ENCODE measurements at places on chromosomes 2 and 18. TPM values are rescaled to one million over a fixed set of nuclear protein-coding genes. Genes with fewer than 3 reads are reported as not detected.

- DNase-seq, result no peak
Observed at GRCh38 chr2:133943108-133943507, 310.8 kb upstream of the MGAT5 start.

GRCh38 chr18:24075767-24076597 lies 61.4 kb downstream of the TTC39C start:
- DNase-seq, result peak; percentile 59

DNA sequence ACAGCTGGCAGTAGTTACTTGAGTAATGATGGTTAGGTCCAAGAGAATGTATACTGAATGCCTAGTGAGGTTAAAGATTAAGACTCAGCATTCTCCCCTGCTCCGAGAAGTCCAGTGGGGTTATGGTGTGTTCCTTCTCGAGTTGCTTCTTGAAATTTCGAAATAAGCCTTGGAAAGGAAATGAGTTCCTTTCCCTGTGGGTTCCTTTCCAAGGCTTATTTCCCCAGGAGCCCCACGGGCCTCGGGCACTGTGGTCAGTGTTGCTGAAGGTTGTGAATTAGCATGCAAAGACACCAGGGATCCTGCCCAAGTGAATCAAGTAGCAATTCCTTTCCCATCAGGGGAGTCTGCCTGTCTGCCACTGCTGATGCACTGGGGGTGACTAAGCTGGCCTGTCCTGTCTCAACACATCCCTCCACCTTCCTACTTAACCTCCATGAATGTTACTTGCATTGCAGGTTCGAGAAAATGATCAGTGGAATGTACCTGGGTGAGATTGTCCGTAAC lies 53.6 kb downstream of the HK2 start:
- DNase-seq, result no peak

DNA sequence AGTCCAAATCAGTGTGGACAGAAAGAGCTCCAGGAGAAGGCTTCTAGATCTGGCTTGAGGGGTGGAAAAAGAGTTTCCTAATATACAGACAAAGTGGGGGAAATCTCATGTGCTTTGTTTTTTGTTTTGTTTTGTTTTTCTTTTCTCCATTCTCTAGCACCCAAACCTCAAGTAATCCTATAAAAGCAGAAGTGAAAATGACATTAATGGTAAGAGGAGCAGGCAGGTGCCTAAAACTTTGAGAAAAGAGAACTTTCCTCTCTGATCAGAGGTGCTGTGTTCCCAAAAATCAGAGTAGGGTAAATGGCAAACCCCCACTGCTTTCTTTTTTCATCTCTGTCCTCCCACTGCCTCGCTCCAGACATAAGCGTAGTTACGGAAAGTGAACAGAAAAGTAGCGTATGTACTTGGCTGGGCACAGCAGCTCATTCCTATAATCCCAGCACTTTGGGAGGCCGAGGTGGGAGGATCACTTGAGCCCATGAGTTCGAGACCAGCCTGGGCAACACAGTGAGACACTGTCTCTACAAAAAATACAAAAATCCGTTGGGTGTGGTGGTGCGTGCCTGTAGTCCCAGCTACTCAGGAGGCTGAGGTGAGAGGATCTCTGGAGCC lies 77.8 kb downstream of the FAM161A start:
- no peak for DNase-seq

- DNase-seq, result no peak
Observed at GRCh38 chr2:74707837-74708236, 53.8 kb downstream of the SEMA4F start.

- DNase-seq, result no peak
Observed at GRCh38 chr2:109311771-109312170, 182.8 kb downstream of the SH3RF3 start.

The SERPINB10 gene
- total RNA-seq, result not detected

The SAG gene
- not detected for total RNA-seq

- no peak for DNase-seq
Observed at GRCh38 chr18:68873003-68873402, 75.1 kb downstream of the CCDC102B start.

DNA sequence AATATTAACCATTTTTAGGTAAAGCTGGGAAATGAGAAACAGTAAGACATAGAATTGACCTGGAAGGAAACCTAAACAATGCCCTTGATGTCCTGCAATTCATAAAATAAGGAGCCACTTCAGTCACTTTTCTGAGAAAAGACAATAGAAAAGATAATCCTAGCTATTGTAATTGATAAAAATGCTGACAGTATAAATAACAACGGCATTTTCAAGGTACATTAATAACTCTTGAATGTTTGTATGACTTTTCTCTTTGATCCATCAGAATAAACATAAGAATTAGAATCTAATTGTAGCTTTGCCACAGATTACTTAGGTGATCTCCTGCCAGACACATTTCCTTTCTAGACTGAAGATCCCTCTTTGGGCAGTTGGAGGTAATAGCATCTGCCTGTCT lies 719.5 kb downstream of the SLC4A3 start:
- no peak for DNase-seq

The UCN gene
- total RNA-seq, result 0.52 TPM

The IL18RAP gene
- 2.4 TPM for total RNA-seq

The ATP6V1B1 gene
- not detected for total RNA-seq

Measured in left colon (tissue), 2 donors.